Cortex of kidney (tissue), 1 donor: ENCODE measurements at places on chromosomes 2 and 18.

DNA sequence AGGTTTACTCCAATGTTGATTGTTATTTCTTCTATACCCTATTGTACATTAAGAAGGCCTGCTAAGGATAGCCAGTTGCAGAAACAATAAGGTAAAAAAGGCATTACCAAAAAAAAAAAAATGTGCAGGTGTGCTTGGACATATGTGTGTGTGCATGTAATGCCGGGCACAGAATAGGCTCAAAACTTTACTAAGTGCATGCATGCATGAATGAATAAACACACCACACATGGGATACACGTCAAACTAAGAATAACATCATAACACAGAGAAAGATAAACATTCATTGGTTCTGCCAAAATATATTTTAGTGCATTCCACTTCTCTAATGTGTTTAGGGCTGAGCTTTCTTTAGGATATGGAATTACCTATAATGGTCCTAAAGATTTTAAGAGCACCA, 298.2 kb downstream of the TCF4 start:
- no peak for DNase-seq

GRCh38 chr2:25363733-25364132, 22.0 kb upstream of the DNMT3A start:
- DNase-seq: no peak

- DNase-seq: no peak
These were observed 47.0 kb downstream of the SLC9A4 start for GRCh38 chr2:102520009-102520408.

- no peak for DNase-seq
These were observed 21.6 kb upstream of the RAB6C start for GRCh38 chr2:129957891-129958290.

GRCh38 chr18:35050028-35050546, 8.9 kb downstream of the MAPRE2 start:
- no peak for DNase-seq

GRCh38 chr2:149816756-149817551, 229.4 kb upstream of the MMADHC start:
- no peak for DNase-seq

GRCh38 chr2:99032001-99032400, 96.0 kb upstream of the CRACDL start:
- no peak for DNase-seq

- no peak for DNase-seq
These were observed 10.3 kb upstream of the IL1R2 start for GRCh38 chr2:101981504-101981903.

DNA sequence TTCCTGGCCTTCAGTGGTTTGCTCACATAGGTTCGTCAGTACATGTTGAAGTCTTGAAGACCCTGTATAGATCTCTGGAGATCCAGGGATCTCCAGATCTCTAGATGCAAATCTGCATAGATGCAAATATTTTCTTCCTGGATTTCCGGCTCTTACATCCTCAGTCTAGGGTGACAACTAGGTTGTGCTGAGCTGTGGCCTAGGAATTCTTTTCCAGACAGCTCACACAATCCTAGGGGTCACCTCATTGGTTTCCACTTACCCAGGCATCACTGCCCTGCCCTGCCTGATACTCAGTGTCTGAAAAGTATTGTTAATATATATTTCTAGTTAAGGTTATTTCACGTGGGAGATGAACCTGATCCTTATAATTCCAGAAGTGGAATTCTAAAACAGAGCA, 105.1 kb upstream of the TTC27 start:
- DNase-seq: no peak

GRCh38 chr18:725646-726045, 13.2 kb upstream of the ENOSF1 start:
- no peak for DNase-seq

GRCh38 chr2:15041429-15041837, 408.9 kb downstream of the LRATD1 start:
- no peak for DNase-seq

DNA sequence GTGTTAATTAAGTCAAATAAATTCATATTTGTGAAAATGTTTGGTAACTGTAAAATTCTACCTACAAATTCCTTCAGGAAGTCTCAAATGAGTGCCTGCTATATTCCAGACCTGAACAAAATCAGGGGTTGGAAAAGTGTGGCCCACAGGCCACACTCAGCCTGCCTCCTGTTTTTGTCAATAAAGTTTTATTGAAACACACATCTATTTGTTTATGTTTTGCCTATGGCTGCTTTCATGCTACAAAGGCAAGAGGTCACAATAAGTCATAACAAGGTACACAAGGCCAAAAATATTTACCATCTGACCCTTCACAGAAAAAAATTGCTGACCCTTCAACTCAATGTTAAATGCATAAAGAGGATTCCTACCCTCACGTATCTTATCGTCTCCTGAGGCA, 581.7 kb downstream of the ARHGAP15 start:
- DNase-seq: no peak

DNA sequence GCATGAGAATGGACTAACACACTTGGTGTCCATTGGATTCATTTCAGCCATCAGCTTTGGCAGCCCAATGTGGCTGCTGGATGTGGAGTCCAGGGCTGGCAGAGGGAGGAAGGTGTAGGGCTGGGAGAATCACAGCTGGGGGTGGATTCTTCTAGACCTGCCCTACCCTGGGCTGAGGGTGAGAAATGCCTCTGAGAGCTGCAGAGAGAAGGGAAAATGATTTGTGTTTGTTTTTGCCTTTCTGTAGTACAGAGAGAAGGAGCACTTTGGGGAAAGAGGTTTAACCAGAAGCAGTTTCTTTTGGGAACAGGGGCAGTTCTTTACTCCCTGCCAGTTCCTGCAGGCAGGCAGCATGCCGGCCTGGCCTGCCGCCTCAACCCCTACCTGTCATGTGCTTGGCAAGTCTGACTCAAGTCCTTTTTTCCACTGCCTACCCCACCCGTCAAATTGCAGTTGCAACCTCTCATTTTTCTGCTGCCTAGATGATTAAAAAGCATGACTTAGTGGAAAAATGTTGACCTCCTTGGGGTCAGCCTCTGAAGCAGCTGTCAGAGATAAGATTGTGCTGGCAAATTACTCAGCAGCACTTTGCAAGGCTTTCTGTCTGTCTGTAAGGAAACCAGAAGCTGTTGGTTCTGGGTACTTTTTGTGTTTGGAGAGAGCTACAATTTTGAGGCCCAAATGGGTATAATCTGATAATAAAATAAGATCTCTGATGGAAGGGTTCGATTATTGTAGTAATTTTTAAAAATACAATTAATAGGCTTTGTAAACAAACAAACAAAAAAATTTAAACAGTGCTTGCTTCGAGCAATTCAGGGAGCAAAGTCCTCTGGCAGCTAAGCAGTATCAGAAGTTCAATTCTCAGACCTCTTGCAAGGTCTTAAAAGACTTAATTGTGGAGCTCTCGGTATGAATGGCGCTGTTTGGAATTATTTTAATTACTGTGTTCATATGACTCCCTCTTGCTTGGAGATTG, 21.7 kb downstream of the LBH start:
- no peak for DNase-seq

DNA sequence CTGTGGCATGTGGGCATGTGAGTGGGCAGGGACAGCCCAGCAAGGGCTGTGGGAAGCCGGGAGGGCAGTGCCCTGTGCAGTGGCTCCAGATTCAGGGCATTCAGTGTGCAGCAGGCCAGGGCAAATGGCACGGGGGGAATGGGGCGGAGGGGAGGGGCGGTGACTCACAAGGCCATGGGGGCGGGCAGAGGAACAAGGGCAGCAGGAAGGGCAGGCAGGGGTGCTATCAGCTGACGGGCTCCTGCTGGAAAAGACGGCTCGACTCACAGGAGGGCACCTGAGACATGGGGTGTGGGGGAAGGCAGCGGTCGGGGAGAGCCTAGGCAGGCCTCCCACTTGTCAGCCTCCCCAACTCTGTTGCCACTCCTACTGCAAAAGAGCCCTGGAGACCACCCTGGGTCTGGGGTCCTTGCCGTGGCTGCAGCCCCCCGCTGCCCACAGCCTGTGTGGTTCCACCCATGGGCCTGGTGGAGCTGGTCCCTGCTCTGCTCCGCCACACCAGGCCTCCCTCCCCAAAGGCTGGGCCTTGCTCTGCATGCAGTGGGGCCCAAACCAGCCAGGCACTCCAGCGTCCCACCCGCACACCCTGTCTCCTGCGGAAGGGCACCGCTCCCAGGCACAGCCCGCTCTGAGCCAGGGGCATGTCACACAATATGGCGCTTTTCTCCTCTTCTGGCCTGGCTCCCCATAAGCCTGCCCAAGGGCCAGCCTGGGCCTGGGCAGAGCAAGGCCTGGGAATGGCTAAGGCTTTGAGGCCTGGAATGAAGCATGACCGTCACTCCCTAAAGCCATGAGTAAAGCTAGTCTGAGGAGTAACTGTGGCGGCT, 25.9 kb downstream of the HS6ST1 start:
- DNase-seq: no peak

DNA sequence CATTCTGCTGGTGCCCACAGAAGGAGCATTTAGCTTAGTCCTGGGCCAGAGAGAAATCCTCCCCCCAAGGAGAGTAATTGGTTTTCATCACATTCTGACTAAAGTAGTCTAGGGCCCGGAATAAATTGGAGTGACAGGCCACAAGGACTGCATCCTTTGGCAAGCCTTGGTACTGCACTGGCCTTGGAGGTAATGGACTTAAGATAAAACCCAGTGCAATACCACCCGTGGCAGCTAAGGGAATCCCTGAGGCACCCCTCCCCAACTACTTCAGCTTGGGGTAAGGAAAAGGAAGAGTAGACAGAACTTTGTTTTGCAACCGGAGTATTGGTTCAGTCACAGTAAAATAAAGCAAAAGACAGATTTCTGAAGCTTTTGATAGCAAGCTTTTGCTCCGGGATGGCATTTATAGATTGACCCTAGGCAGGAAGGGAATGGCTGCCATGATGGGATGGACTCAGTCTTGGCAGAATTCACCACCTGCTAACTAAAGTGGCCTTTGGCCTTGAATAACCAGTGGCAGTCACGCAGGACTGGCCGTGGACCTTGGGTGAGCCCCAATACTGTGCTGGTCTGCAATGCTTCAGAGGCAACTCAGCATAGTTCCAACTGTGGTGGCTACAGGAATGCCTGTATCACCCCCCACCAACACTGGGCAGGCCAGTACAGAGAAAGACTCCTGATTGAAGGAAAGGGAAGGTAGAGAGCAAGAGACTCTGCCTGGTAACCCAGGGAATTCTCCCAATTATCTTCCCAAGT, 14.1 kb downstream of the ORC4 start:
- DNase-seq: no peak

DNA sequence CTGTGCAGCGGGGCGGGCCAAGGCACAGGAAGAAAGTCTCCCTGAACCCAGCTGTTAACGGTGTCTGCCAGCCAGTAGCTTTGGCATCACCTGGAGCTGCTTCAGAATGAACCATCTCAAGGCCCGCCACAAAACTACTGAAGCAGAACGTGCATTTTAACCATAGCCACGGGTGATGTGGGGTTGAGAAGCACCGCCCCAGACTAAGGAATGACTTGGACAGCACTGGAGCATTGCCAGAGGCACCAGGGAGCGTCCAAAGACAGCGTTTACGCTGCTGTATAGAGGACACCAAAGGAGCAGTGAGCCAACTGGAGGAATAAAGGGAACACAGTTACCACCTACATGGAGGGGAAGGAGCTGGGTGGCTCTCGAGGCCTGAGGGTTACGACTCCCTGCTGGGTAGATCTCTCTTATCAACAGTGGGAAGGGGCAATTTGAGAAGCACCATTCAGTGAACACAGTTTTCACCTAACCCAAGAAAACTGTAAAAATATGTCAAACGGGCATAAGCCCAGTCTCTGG, 28.4 kb upstream of the LONRF2 start:
- DNase-seq: no peak

DNA sequence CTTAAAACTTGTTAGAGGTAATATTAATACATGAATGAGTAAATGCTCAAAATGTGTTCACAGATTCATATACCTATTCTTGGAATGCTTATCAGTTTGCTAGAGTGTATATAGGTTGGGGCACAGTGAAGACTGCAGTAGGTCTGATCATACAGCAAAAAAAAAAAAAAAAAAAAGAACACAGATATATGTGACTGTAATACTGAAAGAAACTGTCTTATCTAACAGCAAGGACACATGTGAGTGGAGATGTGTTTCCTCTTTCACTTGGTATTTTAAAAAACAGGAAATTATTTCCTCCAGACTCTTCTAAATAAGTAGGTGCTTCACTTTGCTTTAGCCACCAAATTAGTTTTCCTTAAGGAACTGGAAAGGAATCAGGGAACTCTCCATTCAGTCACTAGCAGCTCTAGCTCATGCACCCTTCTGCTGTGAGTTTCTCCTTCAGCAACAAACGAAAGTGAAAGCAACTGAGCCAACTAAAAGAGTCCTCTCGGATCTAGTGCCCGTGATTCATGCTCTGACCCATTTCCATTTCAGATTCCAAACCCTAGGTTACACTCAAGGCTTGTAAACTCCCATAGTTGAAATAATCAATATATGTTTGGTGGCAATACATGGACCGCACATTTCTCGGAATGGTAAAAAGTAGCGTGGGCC, 98.5 kb downstream of the DSEL start:
- DNase-seq: no peak

DNA sequence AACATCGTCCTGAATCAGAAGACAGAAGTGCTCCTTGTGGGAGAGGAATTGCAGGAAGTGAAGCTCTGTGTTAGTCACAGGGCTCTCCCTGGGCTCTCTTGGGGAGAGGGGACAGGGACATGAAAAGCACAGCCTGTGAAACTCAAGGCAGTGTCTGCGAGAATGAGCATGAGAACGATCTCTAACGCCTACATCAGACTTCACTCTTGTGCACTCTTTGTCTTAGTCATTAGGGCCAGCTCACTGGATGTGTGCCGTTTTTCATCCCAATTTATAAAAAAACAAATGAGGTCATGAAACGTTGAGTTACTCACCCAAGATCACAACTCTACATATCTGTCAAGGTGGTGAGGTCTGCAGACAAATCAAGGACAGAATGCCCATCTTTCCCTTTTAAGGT, 27.0 kb upstream of the TWIST2 start:
- DNase-seq: no peak

DNA sequence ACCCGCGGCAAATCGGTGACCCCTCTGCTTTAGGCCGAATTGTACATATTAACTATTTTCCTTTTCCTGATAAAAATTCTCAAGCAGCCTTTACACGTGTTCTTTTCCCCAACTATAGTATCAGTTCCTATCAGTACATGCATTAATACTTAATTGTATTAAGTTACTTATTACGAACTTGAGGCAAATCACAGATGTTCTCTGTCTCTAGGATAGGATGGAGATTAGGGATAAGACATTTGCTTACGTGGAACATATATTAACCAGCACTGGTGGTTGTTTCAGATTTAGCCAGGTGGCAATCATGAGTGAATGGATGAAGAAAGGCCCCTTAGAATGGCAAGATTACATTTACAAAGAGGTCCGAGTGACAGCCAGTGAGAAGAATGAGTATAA, 675 bp downstream of the GEMIN6 start:
- no peak for DNase-seq

DNA sequence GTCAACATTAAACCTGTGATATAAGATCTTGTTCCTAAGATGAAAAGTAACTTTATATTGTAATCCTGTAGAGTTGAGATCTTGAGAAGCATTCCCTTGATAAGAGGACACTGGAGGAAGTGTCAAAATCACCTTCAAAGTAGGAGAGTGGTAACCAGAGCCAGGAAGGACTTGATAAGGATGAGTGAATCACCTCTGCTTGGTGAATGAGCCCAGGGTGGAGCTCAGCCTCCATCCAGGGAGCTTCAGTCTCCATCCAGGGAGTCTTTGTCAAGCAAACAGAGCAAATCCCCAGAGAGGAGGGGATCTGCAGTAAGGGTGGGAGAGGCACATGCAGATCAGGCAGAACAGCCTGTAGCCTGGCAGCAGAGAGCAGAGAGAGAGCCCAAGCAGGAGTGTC, 167.1 kb upstream of the SIX2 start:
- no peak for DNase-seq

- DNase-seq: no peak
These were observed 1132.8 kb downstream of the LRP1B start for GRCh38 chr2:140998017-140998416.
